SJSA1 (cell line): ENCODE measurements at places on chromosomes 6 and 20.

DNA sequence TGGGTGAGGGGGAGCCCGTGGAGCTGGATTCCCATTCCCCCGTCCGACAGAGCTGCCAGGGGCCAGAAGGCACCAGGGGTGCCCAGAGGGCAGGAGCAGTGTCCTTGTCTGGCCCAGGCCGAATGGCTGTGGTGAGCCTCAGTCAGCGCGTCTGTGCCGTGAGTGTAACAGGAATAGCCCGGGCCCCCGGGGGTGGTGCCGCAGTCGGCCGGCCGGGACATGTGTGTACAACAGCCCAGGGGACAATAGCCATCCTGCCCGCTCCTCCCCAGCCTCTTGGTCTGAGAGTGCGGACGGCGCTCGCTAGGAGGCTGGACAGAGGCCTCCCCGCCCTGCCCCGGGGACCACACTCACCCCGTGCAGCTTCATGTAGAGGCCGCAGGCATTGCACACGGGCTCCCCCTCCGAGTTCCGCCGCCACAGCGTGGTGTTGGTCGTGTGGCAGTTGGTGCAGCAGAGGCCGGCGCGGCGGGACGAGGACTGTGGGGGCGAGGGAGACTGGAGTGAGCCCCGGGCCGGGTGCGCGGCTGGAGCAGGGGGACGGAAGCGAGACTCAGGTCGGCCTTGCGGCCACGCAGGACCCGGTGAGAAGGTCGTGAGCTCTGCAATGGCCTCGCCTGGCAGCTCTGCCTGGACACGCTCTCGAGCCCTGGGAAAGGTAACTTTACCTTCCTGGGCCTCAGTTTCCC is 9.6 kb downstream of the GATA5 start:
- DNase-seq: no peak

DNA sequence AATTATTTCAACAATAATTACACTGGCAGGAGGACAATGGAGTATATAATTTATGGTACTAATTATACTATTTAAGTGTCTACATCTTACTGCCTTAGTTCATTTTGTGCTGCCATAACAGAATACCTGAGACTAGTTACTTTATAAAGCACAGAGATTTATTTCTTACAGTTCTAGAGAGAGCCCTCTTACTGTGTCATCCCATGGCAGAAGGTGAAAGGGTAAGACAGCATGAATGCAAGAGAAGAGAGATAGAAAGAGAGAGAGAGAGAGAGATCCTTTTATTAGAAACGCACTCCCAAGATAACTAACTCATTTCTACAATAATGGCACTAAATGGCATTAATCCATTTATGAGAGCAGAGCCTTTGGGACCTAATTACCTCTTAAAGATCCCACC is 314.7 kb downstream of the EPM2A start:
- DNase-seq: no peak

DNA sequence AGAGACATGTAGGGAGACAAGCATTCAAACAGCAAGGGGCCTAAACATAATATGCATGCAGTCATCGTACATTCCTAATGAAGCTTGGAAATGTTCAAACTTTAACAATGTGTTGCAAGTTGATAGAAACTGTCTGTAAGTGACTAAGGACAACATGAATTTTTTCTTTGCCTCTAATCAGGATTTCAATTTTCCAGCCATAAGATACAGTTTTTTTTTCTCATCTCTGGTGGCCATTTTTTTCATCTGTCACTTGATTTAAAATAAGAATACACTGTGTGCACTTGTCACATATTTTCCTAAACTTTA is 22.2 kb upstream of the MTRF1L start:
- no peak for DNase-seq

DNA sequence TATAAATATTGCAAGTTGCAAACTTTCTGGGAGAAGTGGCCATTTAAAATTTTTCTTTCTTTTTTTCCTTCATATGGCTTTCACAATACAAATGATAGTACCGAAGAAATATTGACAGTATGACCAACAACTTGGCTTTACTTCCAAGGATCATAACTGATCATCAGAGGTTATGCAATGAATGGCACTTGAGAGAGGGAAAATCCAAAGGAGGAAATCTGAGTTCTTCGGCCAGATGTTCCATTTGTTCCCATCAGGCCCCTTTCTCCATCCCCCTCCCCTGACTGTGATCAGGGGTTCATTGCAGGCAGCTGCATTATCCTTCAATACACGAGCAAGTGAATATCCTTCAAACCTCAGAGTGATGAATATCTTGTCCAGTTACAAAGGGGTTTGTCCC is 130.0 kb upstream of the UST start:
- no peak for DNase-seq

DNA sequence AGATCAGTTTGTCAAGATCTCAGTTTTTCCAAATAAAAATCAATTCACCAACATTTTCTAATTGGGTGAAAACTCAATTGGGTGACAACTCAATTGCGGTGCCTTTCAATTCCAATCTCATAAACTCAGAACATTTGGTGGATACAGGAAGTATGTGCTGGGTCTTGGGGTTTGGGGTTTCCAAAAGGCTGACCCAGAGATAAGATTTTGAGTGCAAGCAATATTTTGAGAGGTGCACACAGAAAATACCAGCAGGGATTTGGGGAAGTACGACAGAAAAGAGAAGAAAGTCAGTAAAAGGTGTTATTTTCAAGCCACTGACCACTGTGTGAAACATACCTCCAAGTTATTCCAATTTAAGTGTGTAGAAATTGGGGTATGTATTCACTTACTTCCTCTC is 258.0 kb downstream of the PHACTR1 start:
- DNase-seq: no peak

DNA sequence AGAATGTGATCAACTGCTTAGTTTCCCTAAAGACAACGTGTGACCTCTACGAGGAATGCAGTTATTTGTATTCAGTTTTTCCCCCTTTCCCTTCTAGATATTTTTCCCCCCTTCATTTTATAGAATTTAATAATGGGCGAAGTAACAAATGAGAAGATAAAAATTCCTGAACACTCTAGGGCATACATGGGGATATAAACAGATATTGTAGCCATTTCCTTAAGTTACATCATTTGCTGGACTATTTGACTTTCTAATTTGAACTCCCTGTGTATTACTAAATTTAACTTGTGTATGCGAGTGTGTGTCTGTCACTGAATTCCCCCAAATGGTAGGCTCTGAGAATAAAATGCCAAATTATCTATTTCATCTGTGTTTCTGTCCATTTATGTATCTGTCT is 99.0 kb upstream of the ZFP64 start:
- no peak for DNase-seq

GRCh38 chr6:30135147-30135546 is 793 bp upstream of the TRIM40 start:
- DNase-seq: no peak

DNA sequence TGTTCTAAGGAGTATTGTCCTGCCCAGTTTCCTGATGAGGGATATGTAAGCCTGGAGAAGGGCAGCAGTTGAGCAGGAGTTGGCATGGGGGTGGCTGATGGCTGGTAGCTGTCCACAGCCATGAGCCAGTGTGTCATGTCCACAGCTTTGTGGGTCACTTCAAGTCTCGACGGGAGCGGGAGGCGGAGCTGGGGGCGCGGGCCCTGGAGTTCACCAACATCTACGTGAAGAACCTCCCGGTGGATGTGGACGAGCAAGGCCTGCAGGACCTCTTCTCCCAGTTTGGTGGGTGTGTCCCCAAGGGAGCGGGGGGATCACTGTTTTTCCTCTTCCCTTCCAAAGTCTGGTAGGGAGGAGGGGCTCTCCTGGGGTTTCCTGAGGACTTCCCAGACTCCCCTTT is 8.9 kb downstream of the PABPC1L start:
- no peak for DNase-seq

DNA sequence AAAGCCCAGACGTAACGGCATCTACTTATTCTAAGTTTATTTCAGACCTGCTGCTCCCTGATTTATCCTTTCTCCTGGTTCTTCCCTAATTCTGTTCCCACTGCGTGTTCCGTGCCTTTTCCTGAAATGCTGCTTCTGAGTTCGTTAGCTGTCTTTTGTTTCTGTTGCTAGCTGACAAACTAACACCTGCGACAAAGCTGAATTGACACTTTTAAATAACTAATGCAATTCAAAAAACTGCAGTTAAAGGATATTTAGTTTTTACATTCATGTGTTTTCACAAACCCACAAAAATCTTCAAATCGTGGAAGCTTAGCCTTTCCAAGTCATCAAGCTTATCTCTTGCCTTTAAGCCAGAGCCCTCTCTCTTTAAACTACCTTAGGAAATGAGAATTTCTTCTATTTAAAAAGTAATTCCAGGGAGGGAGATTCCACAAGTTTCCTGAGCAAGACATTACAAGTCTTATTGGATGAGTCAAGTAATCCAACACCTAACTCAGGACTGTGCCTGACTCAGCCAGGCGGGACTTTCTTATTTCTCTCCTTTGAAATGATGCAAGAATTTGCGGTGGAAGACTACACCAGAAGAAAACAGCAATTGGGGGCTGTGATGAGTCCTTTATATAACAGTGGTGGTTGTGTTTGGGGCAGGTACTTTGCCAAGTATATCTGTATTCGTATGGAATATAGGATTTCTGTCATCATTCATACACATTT is 6.3 kb downstream of the ADTRP start:
- peak; percentile 81 for DNase-seq

GRCh38 chr6:169837529-169838250 is 86.3 kb downstream of the ERMARD start:
- DNase-seq: peak; percentile 31

- DNase-seq: no peak
Observed at GRCh38 chr6:56491606-56492328, 150.9 kb downstream of the DST start.

GRCh38 chr20:59452856-59453255 is 151.5 kb upstream of the PHACTR3 start:
- no peak for DNase-seq

- no peak for DNase-seq
Observed at GRCh38 chr6:34412016-34412415, 13.9 kb downstream of the RPS10 start.

- DNase-seq: no peak
Observed at GRCh38 chr6:101429270-101429669, 35.8 kb downstream of the GRIK2 start.

DNA sequence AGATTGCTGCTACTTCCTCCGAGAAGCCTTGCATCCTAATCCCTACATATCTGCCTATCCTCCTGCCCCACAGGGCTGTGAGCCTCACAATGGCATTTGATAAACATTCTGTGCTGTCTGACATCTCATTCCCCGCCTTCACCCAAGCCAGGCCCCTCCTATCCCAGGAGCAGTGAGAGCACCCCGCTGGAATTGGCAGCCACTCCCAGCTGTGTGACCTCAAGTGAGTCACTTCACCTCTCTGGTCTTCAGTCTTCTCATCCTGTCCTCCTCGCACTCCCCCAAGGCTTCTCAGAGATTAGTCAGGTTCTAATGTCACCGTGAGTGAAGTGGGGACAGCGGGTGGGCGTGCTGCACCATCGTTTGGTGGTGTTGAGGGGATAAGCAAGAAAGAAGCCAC is 81.7 kb downstream of the CDH22 start:
- no peak for DNase-seq

DNA sequence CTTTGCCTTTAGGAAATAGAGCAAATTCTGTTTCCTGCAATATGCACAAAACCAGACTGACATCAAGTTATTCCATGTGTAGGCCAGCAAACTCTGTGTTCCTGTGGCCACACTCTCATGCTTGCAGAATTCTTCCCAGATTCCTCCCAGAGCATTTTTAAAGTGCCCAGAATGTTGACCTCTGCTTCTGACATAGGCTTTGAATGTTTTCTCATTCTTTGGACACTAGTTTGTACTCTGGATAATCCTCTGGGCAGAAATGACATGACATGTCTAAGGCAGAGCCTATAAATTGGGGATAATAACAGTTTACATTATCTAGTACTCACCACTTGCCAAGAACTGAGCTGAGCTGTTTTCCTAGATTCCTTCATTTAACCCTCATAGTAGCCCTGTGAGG is 9.2 kb upstream of the EFHC1 start:
- DNase-seq: no peak

GRCh38 chr6:139529420-139529819 is 155.0 kb upstream of the CITED2 start:
- DNase-seq: no peak

GRCh38 chr6:10534419-10534762 is 13.2 kb downstream of the GCNT2 start:
- DNase-seq: no peak

DNA sequence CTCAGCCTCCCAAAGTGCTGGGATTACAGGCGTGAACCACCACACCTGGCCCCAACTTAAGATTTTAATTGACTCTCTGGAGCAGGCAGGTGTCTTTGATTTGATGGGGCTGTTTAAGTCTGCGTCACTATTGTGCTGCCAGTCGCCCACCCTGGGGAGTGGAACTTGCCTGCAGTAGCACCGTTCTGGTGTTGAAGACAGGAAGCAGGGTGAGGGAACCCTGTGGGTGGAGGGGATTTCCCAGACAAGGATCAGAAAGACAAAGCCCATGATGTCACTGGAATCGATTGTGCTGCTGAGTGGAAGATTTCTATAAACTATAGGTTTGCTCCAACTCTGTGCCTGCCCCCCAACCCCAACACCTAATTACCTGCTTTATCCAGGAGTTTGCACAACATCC is 11.0 kb downstream of the ALDH8A1 start:
- no peak for DNase-seq

GRCh38 chr6:34000281-34000680 is 145.6 kb downstream of the GRM4 start:
- no peak for DNase-seq

DNA sequence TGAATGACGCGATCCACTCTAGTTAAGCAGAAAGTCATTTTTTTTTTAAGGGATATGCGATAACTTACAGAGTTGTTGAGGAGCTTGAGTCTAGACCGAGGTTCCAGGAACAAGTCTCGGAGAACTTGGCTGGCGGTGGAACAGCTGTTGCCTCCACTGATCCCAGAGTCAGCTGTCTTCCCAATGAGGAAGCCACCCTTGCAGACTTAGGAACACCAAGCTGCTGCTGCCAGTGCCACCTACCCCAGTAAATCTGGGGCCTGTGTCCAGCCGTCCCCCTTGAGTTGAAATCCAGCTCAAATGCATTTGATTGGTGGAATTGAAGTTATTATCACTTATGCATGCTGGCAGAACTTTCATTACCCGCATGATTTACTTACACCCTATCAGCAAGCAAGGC is 6.7 kb downstream of the PFDN4 start:
- no peak for DNase-seq

GRCh38 chr6:52724406-52725121 is 38.7 kb downstream of the GSTA2 start:
- peak; percentile 61 for DNase-seq

DNA sequence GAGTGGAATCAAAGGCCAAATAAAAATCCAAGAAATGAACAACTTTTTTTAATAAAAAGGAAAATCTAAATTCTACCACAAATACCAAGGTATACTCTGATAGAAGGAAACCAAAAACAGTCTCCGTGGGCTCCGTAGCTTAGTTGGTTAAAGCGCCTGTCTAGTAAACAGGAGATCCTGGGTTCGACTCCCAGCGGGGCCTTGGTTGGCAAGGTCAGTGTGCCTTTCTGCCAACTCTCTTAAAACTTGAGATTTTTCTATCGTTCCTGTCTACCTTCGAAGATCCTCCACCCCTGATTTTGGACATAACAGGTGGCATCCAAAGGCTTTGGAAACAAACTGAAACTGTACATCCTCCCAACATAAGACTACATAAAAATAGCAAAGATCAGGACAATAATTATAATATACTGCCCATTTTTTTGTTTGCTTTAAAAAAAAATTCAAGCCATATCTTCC is 197.9 kb downstream of the TRIM27 start:
- no peak for DNase-seq
